C1 segment of cervical spinal cord (tissue), 14 donors: ENCODE measurements at places on chromosomes 2 and 18.

DNA sequence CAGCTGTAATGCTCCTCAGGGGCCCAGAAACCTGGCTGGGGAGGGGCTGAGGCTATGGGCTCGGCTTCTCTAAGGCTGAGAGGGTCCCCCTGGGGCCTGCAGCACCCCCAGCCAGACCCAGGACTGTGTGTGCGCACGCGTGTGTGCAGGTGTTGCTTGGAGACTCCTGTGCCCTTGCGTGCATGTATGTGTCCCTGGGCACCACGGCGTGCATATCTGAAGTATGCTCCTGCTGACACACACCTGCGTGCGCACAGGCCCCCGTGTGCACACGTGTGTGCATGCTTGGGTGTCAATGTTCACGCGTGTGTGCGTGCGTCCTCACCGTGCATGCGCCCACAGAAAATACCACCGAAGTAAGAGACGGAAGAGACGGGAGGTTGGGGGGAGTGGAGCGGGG, 14.9 kb upstream of the ECEL1 start:
- no peak for DNase-seq

DNA sequence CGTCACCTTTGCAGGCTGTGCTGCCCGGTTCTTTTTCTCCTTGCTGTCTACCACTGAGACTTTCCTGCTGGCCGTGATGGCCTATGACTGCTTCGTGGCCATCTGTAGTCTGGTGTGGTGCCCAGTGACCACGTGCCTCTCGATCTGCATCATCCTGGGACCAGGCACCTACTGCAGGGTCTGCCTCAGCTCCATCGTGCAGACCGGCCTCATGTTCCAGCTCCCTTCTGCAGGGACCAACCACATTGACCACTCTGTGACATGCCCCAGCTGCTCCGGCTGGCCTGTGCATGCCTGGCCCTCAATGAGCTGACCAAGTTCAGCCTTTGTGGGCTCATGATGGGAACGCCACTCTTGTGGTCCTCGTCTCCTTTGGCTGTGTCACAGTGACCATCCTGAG, 26.7 kb downstream of the COPS9 start:
- DNase-seq, result no peak

GRCh38 chr2:159677654-159678053, 34.7 kb upstream of the MARCHF7 start:
- no peak for DNase-seq

GRCh38 chr2:238688193-238689153, 159.4 kb upstream of the TWIST2 start:
- no peak for DNase-seq

DNA sequence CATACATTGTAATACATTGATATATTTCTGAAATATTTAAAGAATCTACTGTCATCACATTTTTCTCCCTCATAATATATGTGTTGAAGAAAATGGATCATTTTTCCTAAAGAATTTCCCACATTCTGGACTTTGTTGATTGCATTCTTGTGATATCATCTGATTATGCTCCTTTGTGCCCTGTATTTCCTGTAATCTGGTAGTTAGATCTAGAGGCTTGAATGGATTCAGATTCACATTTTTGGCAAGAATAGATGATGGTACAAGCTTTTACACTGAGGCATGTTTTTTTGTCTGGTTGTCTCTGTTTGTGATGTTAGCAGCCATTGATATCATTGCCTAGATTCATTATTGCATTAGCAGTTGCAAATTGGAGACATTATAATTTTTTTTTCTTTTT, 13.4 kb downstream of the UBXN2A start:
- no peak for DNase-seq

GRCh38 chr2:239596253-239596652, 195.4 kb upstream of the HDAC4 start:
- DNase-seq, result no peak

GRCh38 chr2:219957820-219958219, 330.4 kb downstream of the SLC4A3 start:
- DNase-seq, result no peak

- DNase-seq, result no peak
Observed at GRCh38 chr2:188897096-188897495, 77.1 kb upstream of the COL3A1 start.

GRCh38 chr2:1971124-1971523, 226.8 kb upstream of the PXDN start:
- no peak for DNase-seq

DNA sequence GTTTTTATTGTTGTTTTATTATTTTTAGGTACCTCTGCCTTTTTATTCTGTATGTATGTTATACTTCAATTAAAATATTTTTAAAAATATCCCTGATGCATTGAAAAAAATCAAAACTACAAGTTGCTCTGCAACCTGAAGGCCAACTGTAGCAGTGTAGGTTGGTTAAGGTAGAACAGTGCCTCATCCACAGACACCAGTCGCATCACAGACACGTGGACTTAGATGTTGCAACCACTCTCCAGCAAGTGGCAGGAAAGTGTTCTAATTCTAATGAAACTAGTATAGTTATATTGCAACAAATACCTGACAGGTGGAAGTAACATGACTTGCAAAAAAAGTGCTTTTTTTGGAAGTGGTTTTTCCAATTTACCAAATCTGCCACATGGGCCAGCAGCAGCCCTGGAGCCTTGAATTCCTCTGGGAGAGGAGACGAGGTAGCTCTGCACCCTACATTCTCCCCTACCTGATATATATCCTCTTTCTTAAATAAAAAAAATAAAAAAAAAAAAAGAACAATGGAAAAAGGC, 28.4 kb upstream of the SLC3A1 start:
- DNase-seq, result no peak

- no peak for DNase-seq
Observed at GRCh38 chr18:78419171-78419570, 560.4 kb upstream of the SALL3 start.

DNA sequence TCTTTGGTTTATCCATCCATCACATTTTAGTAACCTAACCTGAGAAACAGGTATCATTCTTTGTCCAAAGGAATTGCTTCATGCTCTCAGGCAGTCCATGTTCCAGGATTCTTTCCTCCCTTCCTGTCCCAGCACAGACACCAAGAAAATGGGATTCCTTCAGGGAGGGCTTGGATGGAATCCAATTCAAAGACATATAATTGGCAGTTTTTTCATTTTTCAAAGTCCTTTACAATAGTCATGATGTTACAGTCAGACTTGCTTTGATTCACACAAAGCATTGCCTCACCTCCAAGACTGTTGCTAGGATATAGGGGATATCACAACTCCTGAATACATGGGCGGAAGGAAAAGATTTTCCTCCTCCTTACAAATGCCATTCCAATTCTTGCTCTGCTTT, 241.4 kb upstream of the ACVR2A start:
- no peak for DNase-seq

DNA sequence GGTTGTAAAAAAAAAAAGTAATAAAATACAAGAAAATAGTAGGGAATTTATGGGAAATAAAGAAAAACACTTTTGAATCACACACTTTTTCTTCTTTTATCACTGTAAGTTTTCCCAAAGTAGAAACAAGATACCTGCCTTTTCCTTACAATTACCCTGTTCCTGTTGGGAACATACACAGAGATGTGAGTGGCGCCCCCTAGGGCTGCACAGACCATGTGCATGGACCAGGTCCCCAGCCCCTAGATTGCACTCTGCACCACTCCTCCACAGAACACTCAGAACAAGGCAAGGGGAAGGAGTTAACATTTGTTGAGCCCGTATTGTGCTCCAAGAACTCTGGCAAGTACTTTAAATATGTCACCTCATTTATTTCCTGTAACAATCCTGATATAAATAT, 118.7 kb upstream of the NRP2 start:
- no peak for DNase-seq

DNA sequence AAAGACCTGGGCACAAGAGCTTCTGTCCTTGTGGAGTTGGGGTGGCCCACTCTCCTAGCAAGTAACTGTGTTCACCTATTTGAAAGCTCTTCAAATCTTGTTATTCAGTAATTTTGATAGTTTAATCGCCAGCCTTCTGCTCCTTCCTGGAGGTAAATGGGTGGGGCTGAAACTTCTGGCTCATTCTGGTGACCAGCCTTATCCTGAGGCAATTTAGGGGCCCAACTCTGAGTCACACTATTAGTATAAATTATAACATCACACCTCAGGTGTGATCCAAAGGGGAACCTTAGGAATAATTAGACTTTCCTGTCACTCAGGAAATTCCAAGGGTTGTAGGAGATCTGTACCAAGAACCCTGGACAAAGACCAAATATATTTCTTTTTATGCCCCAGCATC, 255.8 kb upstream of the RGPD4 start:
- DNase-seq, result no peak
